Islet precursor cell (in vitro differentiated cells): ENCODE measurements at places on chromosomes 4 and X.
A peak's percentile ranks its signal among the peaks of the same experiment; 100 is the strongest.

DNA sequence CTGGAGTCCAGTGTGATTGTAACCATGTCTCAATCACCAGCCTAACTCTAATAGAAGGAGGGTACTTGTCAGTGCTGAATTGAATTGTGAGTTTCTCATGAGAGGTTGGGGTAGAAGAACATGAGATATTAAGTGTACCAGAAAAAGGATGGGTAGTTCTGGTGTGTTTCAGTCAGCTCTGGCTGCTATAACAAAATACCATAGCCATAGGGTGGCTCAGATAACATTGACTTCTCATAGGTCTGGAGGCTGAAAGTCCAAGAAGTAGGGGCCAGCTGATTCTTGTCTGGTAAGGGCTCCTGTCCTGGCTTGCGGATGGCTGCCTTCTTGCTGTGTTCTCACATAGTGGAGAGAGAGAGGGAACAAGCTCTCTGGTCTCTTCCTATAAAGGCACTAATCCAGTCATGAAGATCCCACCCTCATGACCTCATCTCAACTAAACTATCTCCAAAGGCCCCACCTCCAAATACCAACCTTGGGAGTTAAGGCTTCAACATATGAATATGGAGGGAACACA lies 35.6 kb upstream of the STX18 start:
- no peak for DNase-seq

- DNase-seq, result peak; percentile 78
These were observed 68.7 kb downstream of the APBB2 start for GRCh38 chr4:41145571-41146078.

- peak; percentile 89 for DNase-seq
These were observed 11.4 kb upstream of the MCUB start for GRCh38 chr4:109548655-109549054.

GRCh38 chr4:186981161-186981560 lies 257.5 kb upstream of the FAT1 start:
- DNase-seq, result no peak
